ENCODE measurements at places on chromosomes 13 and 19.

DNA sequence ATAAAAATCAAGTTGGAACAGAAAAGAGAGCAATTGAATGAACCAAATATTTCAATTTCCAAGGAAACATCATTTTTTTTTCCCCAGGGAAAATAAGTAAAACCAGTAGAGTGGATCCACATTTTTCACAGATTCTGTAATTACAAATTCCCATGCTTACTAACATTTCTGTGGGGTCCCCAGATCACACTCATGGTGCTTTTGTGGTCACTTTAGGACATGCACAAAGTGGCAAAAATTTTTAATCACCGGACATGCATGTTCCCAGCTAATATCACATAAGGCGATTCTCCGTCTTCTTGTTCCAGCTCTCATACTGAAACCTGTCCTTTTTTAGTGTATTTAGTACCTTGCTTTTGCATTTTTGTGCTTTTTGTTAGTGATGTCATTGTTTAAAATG lies 748.2 kb upstream of the SLITRK1 start:
- no peak for DNase-seq

- DNase-seq, result peak; percentile 75
Observed at GRCh38 chr19:3129112-3129511, 6.7 kb upstream of the GNA15 start.

DNA sequence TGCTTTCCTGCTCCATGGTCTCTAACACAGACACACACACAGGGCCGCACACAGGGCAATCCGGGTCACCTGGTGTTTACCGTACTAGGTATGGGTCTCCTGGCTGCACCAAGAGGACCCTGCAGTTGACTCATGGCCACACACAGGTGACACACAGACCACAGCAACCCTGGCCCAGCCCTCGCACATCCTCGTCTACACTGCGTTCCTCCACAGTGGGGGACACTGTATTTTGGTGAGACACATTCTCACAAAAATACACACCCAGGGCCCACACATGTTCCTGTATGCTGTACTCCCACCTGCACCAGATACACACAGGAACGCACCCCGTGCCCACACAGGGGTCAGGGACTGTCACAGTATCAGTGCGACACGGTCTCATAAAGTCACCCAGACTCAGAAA lies 12.8 kb downstream of the PDE4A start:
- DNase-seq, result no peak

DNA sequence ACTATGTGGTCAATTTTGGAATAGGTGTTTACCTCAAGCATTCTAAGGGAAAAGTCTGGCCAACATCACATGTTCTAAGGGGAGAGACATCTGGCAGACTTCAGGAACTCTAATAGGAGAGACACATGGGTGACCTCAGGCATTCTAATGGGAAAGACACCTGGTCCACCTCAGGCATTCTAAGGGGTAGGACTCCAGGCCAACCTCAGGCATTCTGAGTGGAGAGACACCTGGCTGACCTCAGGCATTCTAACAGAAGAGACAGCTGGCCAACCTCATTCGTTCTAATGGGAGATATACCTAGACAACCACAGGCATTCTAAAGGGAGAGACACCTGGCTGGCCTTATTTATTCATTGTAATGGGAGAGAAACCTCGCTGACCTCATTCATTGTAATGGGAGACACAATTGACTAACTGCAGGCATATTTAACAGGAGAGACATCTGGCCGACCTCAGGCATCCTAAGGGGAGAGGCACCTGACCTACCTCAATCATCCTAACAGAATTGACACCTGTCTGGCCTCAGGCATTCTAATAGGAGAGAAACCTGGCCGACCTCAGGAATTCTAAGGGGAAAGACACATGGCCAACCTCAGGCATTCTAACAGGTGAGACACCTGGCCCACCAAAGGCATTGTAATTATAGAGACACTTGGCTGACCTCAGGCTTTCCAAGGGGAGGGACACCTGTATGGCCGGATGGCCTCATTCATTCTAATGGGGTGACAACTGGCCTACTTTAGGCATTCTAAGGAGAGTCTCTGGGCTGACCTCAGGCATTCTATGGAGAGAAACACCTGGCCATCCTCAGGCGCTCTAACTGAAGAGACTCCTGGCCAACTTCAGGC lies 1346.8 kb downstream of the UQCRFS1 start:
- DNase-seq, result no peak

GRCh38 chr19:29928831-29929230 lies 13.2 kb upstream of the URI1 start:
- DNase-seq, result no peak

DNA sequence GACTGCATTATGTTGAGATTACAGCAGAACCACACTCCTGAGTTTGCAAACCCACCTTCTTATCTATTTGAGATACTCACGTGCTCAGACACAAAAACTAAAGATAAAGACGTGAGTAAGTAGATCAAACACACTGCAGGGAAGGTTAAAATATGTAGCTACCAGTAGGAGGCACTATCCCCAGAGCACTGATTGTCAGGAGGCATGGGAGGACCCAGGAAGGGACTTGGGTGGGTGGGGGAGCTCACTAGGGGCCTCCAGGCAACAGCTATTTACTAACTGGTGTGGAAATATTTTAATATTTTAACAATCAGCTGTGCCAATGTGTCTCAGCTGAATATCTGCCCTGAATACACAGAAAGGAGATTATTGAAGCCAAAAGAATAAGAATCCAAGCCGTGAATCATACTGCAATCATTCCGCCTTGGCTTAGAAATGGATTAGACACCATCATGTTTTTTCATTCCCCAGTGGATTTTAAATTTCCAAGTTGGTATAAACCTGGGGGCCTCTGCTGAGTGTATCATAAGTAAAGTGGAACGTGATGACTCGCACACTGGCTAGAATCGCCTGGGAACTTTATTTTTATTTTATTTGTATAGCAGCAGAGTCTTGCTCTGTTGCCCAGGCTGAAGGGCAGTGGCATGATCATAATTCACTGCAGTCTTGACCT lies 73.2 kb upstream of the CACNA1A start:
- DNase-seq, result peak; percentile 4

DNA sequence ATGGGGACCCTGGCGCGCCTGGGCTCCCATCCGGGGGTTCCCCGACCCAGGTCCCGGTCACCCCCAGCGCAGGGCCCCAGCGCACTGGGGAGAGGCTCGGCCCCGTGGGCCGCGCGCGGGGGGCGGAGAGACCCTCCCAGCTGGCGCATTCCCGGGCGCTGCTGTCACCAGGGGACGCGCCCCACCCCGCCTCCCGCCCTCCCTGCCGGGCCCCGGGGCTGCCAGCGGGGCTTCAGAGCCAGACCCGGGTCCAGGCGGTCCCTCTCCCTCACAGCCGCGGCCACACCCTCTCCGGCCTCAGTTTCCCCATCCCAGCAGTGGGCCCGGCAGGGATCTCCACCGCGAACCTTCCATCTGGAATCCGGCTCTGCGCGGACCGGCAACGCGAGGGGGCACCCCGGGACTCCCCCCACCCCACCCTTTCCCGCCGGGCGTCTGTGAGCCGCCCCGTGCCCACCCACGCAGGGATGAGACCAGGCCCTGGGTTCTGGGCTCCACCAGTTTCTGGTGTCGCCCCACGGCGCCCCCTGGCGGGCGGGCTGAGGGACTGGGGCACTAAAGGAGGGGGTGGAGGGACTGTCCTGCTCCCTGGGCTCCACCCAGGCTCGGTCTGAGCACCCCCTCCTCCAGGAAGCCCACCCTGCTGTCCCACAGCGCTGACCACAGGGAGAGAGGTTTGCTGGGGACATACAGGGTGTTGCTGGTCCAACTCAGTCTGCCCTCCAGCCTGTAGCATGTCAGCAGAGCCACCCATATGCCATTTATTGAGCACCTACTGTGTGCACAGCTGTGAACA lies 878 bp upstream of the ADAMTSL5 start:
- peak; percentile 84 for DNase-seq

- peak; percentile 22 for DNase-seq
Observed at GRCh38 chr13:105272660-105273631, 1262.5 kb downstream of the EFNB2 start.

- DNase-seq, result peak; percentile 87
Observed at GRCh38 chr13:98509271-98510155, 67.4 kb downstream of the STK24 start.

- DNase-seq, result no peak
Observed at GRCh38 chr13:21966014-21966413, 295.1 kb downstream of the FGF9 start.

DNA sequence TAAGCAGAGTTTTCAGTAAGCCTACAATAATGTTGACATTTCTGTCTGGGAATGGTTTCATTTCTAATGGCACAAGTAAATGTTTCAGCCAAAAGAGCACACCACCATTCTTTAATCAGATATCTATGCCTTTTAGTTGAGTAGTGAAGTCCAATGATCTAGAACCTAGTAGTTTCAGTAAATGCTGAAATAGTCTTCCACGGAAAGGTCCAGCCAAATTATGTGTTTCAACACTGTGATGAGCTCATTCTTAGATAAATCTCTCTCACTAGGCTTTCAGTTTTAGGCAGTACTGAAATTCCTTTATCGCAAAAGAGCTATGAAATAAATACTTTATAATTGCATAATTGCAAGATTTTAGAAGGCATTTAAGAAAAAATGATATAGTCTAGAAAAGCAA lies 816.8 kb upstream of the PCDH9 start:
- peak; percentile 39 for DNase-seq
